Activated CD8-positive, alpha-beta memory T cell treated with anti-CD3 and anti-CD28 coated beads for 48 hours (primary cell): ENCODE measurements at places on chromosomes 1 and 21.
A peak's percentile ranks its signal among the peaks of the same experiment; 100 is the strongest.

DNA sequence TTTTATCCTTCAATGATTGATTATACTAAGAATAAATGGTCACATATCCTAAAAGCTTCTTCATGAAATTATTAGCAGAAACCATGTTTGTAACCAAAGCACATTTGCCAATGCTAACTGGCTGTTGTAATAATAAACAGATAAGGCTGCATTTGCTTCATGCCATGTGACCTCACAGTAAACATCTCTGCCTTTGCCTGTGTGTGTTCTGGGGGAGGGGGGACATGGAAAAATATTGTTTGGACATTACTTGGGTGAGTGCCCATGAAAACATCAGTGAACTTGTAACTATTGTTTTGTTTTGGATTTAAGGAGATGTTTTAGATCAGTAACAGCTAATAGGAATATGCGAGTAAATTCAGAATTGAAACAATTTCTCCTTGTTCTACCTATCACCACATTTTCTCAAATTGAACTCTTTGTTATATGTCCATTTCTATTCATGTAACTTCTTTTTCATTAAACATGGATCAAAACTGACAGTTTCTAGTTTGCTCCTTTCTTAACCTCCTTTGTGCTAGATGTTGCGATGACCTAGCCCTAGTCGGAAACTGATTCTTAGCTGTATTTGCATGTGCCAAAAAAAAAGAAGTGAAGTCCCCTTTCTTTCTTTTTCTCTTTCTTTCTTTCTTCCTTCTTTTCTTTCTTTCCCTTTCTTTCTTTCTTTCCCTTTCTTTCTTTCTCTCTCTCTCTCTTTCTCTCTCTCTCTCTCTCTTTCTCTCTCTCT, 45.1 kb downstream of the MAP3K7CL start:
- no peak for DNase-seq

GRCh38 chr1:202216691-202217090, 23.1 kb downstream of the LGR6 start:
- DNase-seq = no peak

- DNase-seq = no peak
These were observed 24.7 kb upstream of the DMBX1 start for GRCh38 chr1:46464915-46465314.

DNA sequence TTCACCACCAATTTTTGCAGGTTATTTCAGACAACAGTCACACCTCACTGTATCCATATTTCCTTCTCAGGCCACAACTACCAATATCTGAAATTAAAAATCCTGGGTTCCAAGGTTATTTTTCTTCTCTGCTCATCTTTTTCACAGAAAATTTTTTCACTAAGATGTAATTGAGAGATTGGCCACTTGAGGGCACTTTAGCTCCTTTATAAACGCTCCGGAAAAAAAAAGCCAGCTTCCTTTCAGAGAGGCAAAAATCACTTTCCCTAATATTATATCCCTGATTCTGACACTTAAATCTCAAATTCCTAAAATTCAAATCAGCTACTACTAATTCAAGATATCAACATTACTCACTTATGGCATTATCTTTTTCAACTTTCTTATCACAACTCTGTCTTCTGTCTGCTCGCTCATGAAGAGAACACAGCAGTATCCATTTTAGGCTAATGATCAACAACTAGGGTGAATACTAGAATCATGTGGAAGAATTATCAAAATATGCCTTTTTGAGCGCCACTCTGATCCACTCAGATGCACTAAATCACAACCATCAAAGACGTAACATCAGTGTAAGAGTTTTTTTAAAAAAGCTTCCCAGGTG, 101.4 kb upstream of the RGS1 start:
- no peak for DNase-seq

GRCh38 chr1:163444665-163445064, 122.9 kb downstream of the NUF2 start:
- DNase-seq = no peak

DNA sequence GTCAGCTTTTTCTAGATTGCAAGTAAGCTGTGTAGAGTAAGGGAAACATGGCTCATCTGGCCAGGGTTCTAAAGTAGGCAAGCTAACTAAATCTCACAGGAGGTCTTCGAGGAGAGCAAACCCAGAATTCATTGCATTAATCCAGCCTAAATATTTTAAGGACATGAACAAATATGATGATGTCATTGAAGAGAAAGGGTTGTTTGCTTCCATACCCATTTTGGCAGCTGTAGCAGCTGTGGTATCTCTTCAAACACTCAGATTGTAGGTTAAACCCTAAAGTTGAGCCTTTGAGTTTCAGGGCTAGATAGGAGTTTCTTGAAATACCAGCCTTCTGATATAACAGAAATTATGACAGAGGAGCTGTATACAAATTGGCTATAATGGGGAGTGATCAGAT, 200.5 kb upstream of the C1orf105 start:
- no peak for DNase-seq

- no peak for DNase-seq
These were observed 86.9 kb downstream of the ADARB1 start for GRCh38 chr21:45161038-45161945.

DNA sequence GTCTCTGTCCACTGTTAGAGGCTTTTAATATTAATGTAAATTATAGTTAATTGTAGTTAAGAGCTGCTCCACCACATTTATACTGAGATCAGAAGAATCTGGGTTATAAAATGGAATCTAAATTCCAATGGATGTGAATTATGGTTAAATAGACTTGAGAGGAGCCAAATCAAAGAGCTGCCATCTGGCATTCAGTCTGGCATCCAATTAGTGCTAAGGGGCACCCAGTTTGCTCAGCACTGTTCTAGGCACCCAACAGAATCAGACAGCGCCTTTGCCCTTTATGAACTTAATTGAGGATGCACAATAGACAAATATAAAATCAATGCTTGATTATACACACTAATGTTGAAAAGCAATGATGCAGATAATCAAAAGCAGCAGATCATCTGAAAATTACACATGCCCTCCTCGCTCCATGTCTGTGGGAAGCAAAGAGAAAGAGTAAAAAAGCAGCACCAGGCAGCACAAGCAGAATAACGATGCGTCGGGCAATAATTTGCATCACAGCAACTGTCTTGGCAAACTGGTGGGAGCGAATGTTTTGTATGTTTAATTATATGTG, 310.1 kb downstream of the BRINP2 start:
- no peak for DNase-seq

DNA sequence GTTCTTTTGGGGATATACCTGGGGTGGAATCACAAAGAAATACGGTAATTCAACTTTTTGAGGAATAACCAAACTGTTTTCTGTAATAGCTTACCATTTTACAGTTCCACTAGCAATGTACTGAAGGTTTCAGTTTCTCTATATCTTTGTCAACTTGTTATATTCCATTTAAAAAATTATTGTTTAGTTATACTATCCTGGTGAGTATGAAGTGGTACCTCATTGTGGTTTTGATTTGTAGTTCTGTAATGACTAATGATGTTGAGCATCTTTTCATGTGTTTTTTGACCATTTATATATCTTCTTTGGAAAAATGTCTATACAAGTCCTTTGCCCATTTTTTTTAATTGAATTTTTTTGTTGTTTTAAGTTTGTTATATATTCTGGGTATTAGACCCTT, 39.4 kb downstream of the MAST2 start:
- no peak for DNase-seq

DNA sequence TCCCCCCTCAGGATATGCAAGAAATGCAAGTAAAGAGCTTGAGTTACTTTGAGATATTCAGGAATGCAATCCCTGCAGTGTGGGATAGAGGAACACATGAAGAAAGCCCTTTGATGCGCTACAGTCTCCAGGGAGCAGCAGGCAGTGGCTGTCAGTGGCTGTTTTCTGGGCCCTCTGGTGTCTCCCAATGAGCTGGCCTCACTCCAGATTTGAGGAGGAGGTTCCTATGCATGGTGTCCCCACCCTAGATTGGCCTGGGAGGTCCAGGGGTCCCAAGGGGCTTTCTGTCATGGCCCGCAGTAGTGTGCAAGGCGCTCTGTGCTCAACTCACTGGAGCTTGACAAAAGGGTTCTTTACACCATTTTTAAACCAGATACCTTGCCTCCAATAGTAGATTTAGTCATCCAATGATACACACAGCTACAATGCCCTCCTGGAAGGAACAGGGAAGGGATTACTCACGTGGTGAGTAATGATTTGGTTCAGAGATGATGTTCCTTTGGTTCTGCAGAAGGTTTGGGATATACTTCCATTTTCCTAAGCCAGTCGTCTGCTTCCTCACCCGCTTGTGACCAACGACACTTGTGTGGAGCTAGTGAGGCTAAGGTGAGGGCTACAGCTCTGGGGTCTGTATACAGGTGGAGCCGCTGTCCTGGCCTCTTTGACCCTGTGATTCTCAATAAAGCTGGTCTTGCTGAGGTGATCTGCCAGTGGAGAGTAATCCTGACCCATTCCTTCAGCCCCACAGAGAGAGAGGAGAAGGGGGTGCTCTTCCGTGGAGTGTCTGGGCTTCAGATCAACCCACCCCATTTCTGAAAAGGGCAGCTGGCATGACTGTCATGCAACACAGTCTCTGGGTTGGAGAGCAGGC, 6.6 kb downstream of the BATF3 start:
- no peak for DNase-seq

- no peak for DNase-seq
These were observed 310.0 kb downstream of the PBX1 start for GRCh38 chr1:164868990-164869389.

DNA sequence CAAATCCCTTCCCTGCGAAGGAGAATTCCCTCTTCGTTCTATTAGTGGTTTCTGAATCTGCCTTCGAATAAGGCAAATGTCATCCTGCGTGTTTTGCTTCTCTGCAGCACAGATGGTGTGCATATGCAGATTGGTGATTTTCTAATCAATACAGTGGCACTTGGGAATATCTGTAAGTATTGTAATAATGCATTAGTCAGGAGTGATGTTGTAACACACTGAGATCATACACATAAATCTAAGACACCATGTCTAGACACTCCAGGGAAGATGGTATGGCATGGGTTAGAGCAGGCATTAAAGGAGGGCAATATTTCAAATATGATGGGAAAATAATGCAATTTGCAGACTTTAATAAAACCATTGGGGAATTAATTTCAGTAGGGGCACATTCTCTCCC, 513.2 kb upstream of the PTBP2 start:
- DNase-seq = no peak

GRCh38 chr1:11492235-11492634, 13.3 kb downstream of the DISP3 start:
- DNase-seq = no peak

DNA sequence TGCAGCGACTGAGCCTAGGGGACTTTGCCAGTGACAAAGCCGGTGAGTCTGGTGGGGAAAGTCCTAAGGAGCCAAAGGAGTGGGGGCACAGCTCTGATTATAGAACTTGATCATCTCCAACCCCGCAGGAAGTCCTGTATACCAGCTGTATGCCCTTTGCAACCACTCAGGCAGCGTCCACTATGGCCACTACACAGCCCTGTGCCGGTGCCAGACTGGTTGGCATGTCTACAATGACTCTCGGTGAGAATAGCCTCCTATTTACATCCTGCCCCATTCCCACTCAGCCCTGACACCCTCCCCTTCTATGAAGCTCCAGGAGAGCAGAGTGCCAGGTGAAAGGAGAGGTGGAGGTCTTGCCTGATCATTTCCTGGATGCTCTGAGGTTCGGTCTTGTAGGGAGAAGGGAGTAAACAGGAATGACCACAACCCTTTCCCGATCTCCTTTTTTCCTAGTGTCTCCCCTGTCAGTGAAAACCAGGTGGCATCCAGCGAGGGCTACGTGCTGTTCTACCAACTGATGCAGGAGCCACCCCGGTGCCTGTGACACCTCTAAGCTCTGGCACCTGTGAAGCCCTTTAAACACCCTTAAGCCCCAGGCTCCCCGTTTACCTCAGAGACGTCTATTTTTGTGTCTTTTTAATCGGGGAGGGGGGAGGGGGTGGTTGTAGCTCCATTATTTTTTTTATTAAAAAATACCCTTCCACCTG, 1.2 kb upstream of the PPOX start:
- no peak for DNase-seq

DNA sequence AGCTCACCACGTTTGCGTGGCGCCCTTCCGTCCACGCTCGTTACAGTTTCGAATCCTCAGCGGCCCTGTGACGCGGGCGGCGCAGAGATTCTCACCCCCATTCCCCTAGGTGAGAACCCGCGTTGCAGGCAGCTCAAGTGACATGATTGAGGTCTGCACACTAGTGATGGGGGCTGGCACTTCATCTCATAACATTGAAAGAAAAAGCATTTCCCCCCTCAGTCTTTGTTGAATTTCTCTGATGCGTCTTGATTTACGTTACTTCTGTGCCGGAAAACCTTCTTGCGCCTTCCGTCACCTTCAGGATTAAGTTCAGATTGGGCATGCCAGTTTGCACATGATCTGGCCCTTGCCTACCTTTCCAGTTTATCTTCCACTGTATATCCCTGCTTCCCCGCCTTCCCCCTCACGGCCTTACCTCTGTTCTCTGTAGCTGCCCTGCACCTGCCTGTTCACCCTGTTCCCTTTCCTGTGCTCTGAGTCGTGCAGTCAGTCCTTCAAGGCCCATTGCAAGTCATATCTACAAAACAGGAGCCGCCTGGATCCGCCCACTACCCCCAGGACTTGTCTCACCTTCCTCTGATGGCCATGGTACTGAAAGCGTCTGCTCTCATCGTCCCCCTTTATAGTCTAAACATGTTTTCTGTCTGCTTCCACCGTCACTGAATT, 1.1 kb downstream of the CTPS1 start:
- DNase-seq = peak; percentile 15

GRCh38 chr21:35716876-35717565, 343.3 kb downstream of the SETD4 start:
- no peak for DNase-seq

DNA sequence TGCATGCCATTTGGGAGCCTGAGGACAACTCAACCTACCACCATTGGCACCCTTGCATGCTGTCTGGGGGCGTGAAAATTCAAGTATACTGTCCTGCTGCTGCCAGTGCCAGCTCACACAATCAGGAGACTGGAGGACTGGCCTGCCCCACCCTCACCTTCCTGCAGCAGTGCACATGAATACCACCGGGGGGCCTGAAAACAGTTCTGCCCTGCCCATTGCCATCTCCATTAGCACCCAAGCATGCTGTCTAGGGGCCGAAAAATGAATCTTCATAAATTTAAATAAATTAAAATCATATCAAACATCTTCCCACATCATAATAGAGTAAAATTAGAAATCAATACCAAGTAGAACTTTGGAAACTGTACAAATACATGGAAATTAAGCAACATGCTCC, 322.1 kb upstream of the TMPRSS15 start:
- no peak for DNase-seq

DNA sequence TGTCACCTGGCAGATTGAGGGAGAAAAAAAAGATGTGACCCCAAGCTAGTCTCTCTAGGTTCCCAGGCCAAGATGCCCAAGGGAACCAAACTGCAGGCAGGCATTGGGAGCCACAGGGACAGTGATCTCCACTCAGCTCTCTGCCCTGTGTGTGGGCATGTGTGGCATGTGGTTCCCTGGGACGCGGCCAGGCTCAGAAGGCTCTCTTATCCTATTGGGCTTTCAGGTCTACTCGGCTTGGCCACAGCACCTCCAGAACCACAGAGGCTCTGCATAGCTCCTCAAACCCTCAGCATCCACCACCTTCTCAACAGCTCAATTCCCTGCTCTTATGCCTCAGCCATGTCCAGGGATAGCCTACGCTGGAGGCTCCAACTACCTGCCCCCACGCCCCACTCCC, 22.0 kb downstream of the IQGAP3 start:
- DNase-seq = no peak

- no peak for DNase-seq
These were observed 2.7 kb downstream of the DISP1 start for GRCh38 chr1:222817529-222817928.

- DNase-seq = no peak
These were observed 11.2 kb upstream of the MYOG start for GRCh38 chr1:203097001-203097400.

- DNase-seq = no peak
These were observed 9.2 kb upstream of the RXRG start for GRCh38 chr1:165454091-165454610.

- no peak for DNase-seq
These were observed 3.3 kb downstream of the USP24 start for GRCh38 chr1:55211863-55212262.
